CD4-positive, alpha-beta T cell treated with Interleukin-6 at 100 ng/mL for 8 hours (primary cell): ENCODE measurements at places on chromosomes 13 and 19.

- DNase-seq, result no peak
These were observed 965 bp upstream of the EIF3G start for GRCh38 chr19:10120538-10121189.

- no peak for DNase-seq
These were observed 913.5 kb upstream of the ATXN8OS start for GRCh38 chr13:69194130-69194529.

DNA sequence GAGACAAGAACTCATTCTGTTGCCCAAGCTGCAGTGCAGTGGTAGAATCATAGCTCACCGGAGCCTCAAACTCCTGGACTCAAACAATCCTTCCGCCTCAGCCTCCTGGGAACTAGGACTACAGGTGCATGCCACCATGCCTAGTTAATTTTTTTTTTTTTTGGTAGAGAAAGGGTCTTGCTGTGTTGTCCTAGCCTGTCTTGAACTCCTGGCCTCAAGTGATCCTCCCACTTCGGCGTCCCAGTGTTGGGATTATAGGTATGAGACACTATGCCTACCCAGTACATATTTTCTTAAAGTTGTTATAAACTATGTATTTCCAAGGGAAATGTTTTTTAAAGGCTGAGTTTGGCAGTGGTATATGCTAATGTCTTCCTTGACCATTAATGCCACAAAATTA is 412.6 kb downstream of the KLF12 start:
- DNase-seq, result no peak

DNA sequence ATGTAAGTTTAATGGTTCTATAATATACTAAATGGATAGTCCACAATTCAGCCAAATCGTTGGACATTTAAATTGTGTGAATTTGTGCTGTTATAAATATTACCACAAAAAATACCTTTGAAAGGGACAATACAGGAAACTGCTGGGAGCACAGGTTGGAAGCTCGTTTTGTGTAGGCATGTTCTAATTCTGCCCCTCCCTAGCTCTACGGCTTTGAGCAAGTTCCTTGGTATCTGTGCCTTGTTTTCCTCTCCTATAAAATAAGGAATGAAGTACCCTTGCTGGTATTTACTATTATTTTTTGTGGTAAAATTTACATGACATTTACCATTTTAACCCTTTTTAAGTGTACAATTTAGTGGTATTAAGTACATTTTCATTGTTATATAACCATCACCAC is 102.6 kb upstream of the SLC7A1 start:
- no peak for DNase-seq

- DNase-seq, result peak; percentile 70
These were observed at the start of gene ZNF814 for GRCh38 chr19:57888560-57889231. ZNF814 (minus strand) TSS chr19:57889037; CDS start chr19:57888802, 235 bp downstream.

GRCh38 chr13:110162866-110163658 is 143.9 kb downstream of the COL4A1 start:
- no peak for DNase-seq
